ENCODE measurements at places on chromosomes 13 and 19.

- DNase-seq = no peak
These were observed 1002.4 kb upstream of the PCDH9 start for GRCh38 chr13:68232351-68233130.

DNA sequence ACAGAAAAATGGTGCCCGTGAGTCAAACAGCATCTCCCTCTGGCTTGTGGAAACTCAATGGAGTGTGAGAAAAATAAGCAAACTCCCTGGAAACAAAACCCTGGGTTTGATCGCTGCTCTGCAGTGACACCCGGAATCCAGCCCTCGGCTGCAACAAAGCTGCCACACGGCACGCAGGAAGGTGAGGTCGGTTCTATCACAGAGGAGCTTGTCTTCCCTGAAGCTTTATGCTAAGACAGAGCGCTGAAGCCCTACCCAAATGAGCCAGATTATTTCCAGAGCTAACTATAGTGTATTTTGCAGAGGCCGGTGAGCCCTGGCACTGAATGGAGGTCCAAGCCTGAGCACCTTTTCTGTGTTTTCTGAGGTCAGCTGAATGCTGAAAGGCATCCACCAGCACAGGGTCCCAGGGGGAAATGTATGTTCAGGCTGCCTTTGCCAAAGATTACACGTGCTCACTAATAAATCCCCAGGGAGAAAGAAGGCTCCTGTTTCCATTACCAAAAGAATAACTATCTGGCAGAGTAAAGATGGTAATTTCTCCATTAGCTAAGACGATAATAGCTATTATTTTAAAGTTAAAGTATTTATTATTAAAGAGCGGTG is 77.8 kb downstream of the TSHZ3 start:
- DNase-seq = no peak

- no peak for DNase-seq
These were observed 1048.6 kb downstream of the PCDH17 start for GRCh38 chr13:58680115-58680514.

- no peak for DNase-seq
These were observed 44.7 kb downstream of the CARS2 start for GRCh38 chr13:110661256-110661655.

DNA sequence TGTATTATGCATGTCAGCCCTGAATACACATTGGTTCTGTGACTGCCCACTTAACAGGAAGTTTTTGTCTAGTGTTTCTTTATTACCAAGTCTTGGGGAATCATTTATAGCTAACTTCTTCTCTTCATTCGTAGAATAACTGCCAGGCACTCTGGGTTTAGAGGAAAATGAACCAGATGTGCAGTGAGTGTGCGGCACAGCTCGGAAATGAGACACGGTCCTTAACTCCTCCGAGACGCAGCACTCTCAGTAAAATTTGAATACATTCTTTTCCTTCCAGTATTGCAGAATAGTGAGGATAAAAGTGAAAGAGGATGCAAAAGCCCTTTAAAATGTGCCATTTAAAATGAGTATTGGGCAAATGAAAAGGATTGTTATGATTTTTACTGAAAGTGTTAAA is 29.2 kb downstream of the ATP8A2 start:
- DNase-seq = no peak

GRCh38 chr13:56909896-56910600 is 230.7 kb upstream of the PRR20A start:
- no peak for DNase-seq

DNA sequence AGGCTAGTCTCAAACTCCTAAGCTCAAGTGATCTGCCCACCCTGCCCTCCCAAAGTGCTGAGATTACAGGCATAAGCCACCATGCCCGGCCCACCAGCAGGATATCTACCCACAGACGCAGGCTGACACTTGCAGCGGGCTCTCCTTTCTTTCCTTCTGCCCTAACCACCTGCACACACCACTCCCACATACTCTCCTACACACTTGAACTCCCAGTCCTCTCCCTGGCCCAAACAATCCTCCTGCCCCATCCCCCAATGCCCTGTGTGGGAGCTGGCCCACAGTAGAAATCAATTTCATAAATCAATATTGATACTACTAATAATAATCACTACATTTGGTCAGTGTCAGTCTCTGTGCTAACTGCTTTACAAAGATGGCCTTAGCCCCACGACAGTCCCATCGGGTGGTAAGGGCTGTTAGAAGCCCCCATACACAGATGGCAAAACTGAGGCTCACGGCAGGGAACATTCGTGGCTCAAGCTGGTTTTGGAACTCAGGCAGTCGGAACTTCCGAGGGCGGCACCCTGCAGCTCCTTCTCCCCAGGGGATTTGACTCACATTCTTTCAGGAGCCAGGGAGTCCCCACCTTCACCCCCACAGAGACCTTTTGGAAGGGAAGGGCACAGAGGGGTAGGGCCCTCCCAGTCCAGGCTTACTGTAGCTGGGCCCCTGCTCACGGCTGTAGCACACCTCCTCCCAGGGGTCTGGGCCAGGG is 3.4 kb upstream of the DPF1 start:
- DNase-seq = no peak

GRCh38 chr13:94548382-94548781 is 47.6 kb downstream of the TGDS start:
- no peak for DNase-seq

GRCh38 chr13:105370011-105370650 is 1165.3 kb downstream of the EFNB2 start:
- DNase-seq = no peak

GRCh38 chr13:38970380-38971051 is 20.1 kb downstream of the STOML3 start:
- DNase-seq = no peak

- no peak for DNase-seq
These were observed 580.4 kb downstream of the UQCRFS1 start for GRCh38 chr19:28632371-28633080.

GRCh38 chr19:35783469-35784434 is 8.4 kb downstream of the ARHGAP33 start:
- DNase-seq = no peak

DNA sequence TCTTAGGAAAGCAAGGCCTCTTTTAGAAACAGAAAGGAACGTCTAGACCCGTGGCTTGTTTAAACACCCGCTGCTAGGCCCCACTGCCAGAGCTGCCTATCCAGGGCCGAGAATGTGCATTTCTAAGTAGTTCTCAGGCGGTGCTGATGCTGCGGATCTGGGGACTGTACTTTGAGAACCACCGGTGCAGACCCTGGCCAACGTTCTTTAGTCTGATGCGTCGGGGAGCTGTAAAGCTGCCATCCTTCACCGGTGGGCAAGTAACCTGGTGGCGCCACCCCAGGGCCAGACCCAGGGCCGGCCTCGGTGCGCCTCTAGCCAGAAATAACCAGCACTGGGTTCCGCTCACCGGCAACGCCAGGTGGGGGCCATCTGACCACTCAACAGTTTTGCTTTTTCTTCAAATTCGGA is 47.1 kb downstream of the TGDS start:
- DNase-seq = no peak

DNA sequence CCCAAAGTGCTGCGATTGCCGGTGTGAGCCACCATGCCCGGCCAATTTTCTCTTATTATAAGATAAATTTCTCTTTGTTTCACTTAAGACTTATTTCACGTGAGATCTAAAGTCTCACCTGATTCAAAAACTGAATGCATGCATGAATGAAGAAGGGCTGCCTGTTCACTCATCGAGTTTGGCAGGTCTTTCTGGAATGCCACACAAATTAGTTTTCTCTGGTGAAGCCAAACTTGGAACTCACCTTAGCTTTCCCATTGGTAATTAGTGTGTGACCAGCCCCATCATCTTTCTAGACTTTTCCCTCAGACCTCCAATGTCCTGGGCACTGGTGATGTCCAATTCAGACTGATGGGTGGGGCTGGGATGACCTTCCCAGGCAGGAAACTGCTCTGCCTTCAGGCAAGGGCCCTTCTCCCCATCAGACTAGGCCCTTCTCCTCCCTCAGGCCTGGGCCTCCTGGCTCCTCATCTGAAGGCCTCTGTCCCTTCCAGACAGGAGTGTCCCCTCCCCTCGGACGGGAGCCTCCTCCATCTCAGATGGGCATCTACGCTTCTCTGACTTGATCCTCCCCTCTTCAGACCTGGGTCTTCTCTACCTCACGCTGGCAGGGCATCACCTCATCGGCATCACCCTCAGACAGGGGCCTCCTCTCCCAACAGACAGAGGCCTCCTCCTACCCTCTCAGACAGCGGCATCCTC is 14.4 kb downstream of the C3 start:
- no peak for DNase-seq

- DNase-seq = no peak
These were observed 69.8 kb downstream of the KDM4B start for GRCh38 chr19:5038631-5039271.

DNA sequence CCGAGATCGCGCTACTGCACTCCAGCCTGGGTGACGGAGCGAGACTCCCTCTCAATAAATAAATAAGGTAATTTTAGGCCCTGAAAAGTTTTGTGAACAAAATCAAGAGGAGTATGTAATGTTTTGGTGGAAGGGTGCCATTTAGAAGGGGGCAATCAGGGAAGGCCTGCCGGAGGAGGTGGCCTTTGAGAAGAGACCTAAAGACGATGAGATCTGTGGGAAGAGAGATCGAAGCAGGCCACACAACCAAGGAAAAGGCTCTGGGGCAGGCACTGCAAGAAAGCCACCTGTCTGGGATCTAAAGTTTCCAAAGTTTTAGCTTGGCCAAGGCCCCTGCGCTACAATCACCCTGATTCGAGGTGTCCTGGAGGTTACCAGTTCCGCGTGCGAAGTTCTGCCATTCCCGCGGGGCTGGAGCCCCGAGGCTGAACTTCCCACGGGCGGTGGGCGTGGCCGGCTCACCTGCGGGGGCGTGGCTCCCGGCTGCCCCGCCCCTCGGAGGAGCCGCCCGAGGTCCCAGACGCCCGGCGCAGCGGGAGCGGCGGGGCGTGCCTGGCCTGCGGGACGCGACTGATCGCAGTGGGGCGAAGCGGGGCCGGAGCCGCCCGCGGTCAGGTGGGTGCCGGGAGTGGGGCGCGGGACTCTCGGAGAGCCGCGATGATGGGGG is at the start of gene KLC3:
Gene KLC3 (plus strand): TSS at position 519 of the 667 bp plus-strand sequence. CDS start 4,792 bp downstream, outside the sequence.
- DNase-seq = no peak

GRCh38 chr13:104327211-104327610 is 1261.0 kb upstream of the SLC10A2 start:
- no peak for DNase-seq

DNA sequence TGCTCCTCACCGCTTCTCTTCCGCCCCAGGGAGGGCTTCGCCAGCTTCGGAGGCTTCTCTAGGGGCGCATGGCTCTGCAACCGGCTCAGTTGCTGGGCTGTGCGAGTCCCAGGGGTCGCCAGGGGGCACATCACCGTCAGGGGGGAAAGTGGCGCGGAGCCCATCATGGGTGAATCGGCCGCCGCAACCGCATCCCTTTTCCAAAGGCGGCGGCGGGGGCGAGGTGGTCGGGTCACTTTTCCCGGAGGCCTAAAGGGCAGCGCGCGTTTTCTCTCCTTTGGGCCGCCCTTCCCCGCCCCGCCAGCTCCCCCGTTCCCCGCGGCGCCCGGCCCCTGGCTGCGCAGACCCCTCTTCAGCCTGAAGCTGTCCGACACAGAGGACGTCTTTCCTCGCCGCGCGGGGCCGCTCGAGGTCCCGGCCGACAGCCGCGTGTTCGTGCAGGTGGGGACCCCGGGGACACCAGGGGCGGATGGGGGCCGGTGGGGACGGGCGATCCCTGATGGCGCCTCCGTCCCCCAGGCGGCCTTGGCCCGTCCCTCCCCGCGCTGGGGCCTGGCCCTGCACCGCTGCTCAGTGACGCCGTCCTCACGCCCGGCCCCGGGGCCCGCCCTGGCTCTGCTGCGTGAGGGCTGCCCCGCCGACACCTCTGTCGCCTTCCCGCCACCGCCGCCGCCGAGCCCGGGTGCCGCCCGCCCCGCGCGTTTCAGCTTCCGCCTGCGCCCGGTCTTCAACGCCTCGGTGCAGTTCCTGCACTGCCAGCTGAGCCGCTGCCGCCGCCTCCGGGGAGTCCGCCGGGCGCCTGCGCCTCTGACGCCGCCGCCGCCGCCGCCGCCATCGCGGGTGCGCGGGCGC is 1.7 kb downstream of the TGFBR3L start:
- DNase-seq = no peak

- no peak for DNase-seq
These were observed 12.9 kb downstream of the CARM1 start for GRCh38 chr19:10884274-10884673.

DNA sequence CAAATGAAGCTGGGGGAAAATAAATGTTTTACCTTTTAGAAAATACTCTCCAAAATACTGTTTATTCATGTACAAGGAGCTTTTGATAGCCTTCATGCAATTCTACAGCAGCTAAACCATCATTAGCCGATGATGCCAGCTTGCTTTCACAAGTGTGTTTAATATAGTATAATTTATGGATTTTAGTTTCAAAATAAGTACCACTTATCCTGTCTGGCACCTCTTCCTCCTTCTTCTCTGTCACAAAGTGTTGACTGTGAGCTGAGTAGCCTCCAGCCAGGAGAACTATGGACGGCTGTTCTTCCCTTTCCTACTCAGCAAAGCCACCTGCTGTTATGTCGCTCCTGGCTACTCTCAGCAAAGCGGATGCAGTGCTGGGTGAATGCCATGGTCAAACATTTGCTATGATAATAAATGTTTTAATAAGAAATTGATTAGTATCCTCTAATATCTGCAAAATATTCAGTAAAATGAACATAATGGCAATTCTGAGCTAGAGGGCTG is 238.2 kb downstream of the LIG4 start:
- no peak for DNase-seq

GRCh38 chr13:108795841-108796240 is 166.4 kb downstream of the MYO16 start:
- no peak for DNase-seq

GRCh38 chr19:46328079-46328478 is 18.8 kb upstream of the PPP5C start:
- DNase-seq = no peak

- DNase-seq = no peak
These were observed 2.6 kb downstream of the LYPD5 start for GRCh38 chr19:43799502-43800142.

DNA sequence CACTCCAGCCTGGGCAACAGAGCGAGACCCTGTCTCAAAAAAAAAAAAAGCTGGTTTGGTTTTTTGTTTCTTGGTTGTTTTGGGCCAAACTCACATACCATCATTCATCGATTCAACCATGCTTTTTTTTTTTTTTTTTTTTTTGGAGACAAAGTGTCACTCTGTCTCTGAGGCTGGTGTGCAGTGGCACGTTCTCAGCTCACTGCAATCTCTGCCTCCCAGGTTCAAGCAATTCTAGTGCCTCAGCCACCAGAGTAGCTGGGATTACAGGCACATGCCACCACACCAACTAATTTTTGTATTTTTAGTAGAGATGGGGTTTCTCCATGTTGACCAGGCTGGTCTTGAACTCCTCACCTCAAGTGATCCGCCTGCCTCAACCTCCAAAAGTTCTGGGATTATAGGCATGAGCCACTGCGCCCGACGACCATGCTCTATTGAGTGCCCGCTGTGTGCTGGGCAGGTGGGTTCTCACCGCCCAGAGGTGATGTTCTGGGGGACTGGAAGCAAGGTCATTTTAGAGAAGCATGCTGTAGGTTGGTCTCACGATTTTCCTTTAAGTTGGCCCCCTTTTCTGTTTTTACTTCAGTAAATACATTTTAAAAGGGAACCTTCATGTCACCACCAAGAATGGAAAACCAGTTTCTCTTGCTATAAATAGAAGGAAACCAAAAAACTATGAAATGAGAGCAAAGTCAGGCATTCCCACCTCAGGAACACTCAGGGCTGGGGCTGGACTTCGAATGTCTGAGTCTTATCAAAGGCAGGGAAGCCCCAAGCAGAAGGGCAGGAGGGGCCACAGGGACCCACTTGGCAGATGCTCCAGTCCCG is 8.3 kb upstream of the JUND start:
- DNase-seq = no peak

Data from neural crest cell (in vitro differentiated cells).